Activated naive CD4-positive, alpha-beta T cell (primary cell): ENCODE measurements at places on chromosomes 1 and 21.

DNA sequence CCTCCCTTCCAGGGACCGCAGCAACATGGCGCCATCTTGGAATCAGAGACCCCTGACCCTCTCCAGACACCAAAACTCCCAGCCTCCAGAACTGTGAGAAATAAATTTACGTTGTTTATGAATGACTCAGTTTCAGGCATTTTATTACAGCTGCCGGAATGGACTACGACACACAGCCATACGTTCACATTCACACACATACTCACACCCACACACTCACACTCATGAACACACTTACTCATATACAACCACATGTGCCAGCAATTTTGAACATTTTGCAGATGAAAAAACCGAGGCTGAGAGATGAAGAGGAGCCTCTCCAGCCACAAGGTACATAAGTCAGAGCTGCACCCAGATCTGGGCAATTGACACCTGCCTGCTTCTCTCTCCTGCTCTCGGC lies 151.0 kb upstream of the RAB4A start:
- DNase-seq = no peak

- DNase-seq = no peak
These were observed 288.6 kb downstream of the HHAT start for GRCh38 chr1:210617293-210617692.

GRCh38 chr1:109454497-109455133 lies 11.7 kb upstream of the SYPL2 start:
- no peak for DNase-seq

- no peak for DNase-seq
These were observed 5.3 kb downstream of the RPS8 start for GRCh38 chr1:44780583-44781121.

DNA sequence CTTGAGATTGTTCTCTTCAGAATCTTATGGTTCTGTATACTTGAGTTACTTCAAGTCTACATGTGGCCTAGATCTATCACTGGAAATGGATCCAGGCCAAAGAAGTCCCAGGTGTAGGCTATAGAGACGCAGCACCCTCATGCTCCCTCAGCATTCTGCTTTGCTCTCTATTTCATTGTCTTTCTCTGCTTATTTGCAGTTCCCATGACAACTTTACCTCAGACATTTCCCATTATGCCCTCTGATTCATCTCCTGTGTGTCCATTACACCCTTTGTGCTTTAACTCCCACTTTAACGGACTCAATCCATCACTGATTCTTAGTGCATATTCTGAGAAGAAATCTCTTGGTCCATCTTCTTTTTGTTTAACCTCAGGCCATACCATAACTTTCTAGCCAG lies 236.9 kb upstream of the NRIP1 start:
- no peak for DNase-seq

DNA sequence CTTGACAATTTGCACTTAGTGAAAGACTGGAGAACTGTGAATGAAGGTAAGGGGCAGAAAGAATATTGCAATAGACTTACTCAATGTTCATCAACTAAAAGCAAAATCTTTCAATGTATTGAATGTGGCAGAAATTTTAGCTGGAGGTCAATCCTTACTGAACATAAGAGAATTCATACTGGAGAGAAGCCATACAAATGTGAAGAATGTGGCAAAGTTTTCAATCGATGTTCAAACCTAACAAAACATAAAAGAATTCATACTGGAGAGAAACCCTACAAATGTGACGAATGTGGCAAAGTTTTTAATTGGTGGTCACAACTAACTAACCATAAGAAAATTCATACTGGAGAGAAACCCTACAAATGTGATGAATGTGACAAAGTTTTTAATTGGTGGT lies 80.7 kb downstream of the JMJD4 start:
- DNase-seq = no peak

DNA sequence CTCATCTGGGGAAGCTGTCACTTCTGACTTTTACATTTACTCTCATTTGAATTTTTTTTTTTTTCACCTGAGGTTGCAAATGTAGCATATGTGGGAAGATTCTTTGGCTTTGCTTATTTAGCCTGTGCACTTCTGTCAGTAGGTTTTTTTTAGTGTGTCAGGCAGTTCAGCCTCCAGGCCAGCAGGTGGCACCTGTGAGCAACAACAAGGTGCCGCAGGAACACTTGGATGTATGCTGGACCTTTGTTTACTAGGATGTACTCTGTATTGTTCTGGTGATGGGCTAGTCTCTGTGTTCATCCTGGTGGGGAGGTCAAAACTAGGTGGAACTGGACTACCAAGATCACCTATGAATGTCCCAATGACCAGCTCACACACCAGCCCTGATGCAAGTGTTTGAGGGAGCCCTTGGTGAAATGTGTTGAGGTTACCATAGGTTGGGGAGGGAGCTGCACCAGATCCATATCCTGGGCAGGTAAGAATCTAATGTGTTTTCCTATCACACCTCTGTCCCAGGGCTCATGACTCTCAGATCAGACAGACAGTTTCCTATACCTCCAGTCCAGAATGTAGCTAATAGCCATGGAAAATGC lies 618.2 kb downstream of the BRINP3 start:
- no peak for DNase-seq

- DNase-seq = no peak
These were observed 146.7 kb upstream of the VANGL1 start for GRCh38 chr1:115495111-115495510.

DNA sequence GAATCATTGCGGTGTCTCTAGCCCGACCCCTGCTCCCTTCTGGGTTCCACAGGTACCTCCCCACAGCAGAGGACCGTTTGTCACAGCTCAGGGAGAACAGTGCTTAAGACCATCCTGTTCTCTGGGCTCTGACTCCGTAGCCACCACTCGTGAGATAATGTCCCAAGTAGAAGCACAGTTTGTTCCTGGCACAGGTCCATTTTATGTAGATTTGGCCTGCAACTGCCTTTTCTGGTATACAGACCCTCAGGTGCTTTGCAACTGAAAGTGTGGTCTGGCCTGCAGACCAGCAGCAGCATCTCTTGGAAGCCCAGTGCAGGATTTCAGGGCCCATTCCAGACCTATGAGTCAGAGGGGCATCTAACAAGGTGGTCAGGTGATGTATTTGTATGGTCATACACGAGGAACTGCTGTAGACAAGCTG lies 28.4 kb upstream of the TMEM125 start:
- no peak for DNase-seq

GRCh38 chr1:94980582-94981574 lies 54.0 kb upstream of the CNN3 start:
- DNase-seq = no peak

DNA sequence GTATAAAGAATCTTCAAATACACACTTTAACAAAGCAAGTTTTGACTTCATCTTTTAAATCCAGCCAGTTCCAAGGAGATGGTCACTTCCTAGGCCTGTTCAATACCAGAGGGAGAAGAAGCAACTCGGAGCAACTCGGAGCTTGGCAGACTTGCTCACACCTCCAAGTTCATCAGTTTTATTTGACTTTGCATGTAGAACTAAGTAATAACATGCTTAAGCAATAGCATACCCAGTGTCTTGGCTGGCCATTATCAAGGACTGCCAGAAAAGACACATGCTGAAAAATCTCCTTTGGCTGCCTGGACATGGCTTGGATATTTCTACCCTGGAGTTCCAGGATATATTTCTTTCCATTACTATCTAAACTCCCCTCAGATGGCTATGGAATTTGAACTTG lies 52.6 kb downstream of the GNG12 start:
- no peak for DNase-seq
